NCI-H1048 (cell line): ENCODE measurements at places on chromosomes 5 and 9.

- no peak for DNase-seq
These were observed 27.7 kb upstream of the NSMF start for GRCh38 chr9:137486545-137487453.

DNA sequence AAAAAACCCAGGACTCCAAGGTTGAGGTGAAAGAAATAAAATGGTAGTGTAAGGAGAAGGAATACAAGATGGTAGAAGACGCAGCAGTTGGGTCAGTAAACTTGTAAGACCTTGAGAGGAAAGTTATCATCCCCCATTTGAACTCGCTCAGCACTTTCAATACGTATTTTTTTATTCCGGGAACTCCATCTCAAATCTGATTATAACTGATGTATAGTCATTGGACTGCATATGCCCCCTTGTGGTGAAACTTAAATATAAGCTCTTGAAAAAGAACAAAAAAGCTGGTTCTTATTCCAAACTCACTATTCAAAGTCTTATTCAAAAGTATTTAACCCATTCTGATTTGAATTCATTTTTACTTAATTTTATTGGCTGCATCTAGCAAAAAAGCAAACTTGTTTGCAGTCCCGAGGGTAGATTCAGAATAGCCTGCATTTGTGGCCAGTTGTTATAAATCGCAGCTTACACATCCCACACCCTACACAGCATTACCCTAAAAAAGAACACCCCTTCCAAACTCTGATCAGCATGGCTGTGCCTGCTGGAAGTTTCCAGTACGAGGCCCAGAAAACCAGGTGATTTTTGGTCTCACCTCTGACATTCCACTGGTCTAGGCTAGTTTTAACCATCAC is 118.0 kb downstream of the ESM1 start:
- no peak for DNase-seq

DNA sequence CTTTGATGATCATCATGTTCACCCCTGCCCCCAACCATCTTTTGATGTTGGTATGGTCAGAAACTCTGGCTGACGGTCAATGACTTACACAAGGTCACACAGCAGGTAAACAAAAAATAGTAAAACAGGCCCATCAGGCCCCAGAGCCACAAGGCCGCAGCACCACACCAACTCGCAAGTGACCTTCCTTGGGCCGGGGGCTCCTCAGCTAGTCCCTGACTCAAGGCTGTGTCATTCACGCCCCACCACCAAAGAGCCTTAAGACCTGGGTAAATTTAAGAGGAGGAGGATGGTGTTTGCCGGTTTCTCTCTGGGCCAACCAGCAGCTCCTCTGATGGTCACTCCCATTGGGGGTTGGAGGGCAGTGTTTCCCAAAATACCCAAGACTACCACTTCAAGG is 55.8 kb downstream of the PSMB7 start:
- no peak for DNase-seq

DNA sequence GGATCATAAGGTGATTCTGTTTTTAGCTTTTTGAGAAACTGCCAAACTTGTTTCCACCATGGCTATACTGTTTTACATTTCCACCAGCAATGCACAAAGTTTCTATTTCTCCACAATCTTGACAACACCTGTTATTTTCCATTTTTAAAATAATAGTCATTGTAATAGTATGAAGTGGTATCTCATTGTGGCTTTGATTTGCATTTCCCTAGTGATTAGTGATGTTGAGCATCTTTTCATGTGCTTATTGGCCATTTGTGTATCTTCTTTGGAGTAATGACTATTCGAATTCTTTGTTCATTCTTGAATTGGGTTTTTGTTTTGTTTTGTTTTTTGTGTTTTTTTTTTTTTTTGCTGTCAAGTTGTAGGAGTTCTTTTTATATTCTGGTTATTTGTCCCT is 4.9 kb downstream of the GARNL3 start:
- no peak for DNase-seq

DNA sequence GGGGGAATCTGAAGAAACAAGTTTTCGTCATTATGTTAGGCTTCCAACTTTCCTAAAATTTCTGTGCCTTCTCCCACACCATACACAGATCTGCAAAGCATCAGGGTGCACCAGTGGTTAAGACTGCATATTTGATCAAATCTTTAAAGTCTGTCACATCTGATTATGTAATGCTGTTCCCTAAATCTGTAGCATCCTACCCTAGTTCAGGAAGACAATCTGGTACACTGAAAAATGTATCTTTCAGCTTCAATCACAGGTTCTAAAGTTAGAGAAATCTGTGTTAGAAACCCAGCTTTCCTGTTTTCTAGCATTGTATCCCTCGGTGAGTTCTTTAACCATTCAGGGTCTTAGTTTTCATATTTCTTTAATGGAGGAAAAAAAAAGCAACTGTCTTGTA is 3.9 kb downstream of the SSBP2 start:
- DNase-seq, result no peak

- DNase-seq, result no peak
These were observed 201.0 kb downstream of the EFNA5 start for GRCh38 chr5:107469485-107470294.

DNA sequence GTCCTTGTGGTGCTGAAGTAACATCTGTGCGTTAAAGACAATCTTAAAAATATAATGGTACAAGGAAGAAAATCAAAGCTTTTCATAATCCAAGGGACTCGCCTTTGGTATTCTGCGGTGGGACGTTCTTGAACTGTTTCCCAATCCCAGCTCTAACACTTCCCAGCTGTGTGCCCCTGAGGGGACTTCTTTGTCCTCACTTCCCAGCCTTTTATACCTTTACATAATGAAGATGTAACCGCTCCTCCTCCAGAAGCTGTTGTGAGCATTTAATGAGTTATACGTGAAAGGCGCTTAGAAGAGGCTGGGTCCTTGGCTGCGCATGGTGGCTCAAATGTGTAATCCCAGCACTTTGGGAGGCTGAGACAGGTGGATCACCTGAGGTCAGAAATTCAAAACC is 16.9 kb downstream of the STK10 start:
- no peak for DNase-seq

GRCh38 chr9:95620314-95620713 is 103.5 kb upstream of the PTCH1 start:
- DNase-seq, result no peak

GRCh38 chr9:92962846-92963245 is 15.5 kb downstream of the FGD3 start:
- DNase-seq, result no peak

GRCh38 chr5:18074961-18075360 is 440.7 kb downstream of the TAF11L14 start:
- DNase-seq, result no peak

DNA sequence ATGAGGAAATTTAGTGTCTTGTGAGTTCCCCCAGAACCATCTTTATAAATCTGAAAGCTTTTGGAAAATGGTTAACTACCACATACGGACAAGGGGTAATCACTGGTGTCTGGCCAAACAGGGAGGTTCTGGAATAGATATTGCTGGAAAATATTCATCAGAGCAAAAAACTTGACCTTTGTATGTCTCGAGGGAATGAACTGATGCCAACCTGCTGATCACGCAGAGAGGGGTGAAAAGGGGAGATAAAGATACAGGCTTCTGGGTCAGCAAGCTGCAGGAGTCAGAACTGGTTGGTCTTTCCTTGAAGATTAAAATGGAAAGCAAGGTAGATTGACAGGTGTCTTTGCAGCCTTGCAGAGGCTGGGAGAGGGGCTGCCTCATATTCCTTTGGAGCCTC is 35.5 kb downstream of the PSAT1 start:
- DNase-seq, result no peak

DNA sequence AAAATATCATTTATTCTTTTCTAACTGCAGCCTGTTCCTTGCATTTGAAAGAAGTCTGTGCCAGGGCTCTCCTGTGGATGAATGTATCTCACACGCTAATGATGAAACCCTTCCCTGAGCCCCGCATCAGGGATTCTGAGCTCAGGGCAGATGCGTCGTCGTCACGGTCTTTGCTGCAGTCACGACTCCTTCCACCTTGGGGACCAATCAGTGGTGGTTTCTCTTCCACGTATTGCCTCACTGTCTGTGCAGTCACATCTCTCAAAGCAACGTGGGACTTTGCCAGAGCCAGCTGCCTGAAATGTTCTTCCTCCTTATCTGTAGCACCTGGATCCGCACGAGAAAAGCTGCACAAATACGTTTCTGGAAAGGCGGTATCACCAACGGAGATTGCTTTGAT is 13.9 kb upstream of the UBE2QL1 start:
- DNase-seq, result no peak

GRCh38 chr5:151184316-151185042 is 26.9 kb upstream of the ANXA6 start:
- DNase-seq, result no peak

DNA sequence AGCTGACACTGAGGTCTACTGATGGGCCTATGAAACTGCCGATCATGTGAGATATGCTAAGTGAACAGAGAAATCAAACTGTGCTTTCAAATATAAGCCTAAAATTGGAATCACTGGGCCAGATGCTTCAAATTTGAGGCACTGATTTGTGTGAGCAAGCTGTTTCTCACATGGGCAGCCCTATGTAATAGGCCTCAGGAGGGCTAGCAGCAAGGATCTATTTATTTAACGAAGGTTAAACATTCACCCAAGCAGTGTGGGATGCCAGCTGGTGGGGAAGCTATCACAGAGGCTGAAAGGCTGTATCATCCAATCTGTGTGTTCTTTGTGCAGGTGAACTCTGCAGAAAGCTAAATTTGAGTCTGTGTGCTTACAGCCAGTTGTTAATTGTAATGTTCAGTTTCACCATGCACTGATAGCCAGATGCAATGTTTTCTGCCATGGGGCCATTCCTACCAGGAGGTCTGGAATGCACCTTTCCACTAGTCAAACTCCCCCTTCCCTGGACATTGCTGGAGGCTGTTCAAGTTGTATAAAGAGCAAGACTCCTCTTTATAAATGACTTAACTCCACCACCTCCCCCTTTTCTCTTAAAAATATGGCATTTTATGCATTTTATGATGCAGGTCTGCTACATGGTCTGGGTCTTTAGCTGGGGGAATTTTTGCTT is 228.9 kb downstream of the SH3GL2 start:
- no peak for DNase-seq

GRCh38 chr9:89815903-89816573 is 211.2 kb downstream of the GADD45G start:
- DNase-seq, result no peak

- no peak for DNase-seq
These were observed 59.7 kb upstream of the ANKRD33B start for GRCh38 chr5:10503997-10504793.

DNA sequence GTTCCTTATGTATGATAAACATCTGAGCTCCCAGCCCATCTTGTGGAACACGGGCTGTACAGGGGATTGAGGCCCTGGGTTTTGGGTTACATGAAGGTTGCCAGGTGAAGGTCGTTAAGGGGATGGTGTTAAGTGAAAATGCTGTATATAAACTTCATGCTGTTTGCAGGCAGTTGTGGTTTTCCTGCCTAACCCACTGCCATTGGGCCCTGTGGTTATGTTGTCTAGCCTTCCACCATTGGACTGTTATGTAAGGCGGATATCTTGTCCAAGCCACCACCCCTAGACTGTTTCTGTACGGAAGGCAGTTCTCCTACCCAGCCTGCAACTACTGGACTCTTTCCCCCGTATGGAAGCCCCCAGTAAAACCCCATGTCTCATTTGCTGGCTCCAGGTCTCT is 246.1 kb downstream of the KIF4B start:
- no peak for DNase-seq

- DNase-seq, result no peak
These were observed 76.8 kb upstream of the TXNDC8 start for GRCh38 chr9:110414471-110414870.

DNA sequence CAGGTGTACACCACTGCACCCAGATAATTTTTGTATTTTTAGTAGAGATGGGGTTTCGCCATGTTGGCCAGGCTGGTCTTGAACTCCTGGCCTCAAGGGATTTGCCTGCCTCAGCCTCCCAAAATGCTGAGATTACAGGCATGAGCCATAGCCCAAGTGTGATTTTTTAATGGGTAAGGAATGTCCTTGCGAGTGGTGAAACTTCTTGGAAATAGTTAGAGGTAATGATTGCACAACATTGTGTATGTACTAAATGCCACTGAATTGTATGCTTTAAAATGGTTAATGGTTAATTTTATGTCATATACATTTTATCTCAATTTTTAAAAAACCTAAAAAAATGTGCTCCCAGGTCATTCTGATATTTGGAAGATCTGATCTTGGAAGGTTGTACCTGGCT is 59.9 kb upstream of the IL6ST start:
- DNase-seq, result no peak

GRCh38 chr5:58201922-58202648 is 257.8 kb downstream of the PLK2 start:
- DNase-seq, result no peak

DNA sequence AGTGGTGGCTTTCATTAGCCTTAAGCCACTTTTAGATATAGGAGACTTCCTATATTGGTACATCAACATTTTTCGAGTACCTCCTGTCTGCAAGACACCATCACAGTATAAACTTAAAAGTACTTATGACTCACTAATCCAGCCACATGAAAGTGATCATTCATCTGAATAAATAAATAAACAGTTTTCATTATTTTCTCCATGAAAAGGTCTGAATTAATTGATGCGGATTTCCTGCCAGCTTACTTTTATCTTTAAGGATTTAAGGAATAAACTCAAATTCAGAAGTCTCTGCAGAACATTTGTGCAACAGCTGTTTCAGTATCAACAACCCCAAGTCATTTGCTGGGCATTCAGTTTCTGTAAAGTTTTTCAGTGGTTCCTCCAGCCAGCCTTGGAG is 4.0 kb downstream of the SAP30L start:
- DNase-seq, result no peak

- DNase-seq, result no peak
These were observed 315.2 kb upstream of the PDE4D start for GRCh38 chr5:60208716-60209115.

- DNase-seq, result no peak
These were observed 79.4 kb upstream of the ADRB2 start for GRCh38 chr5:148746826-148747535.

DNA sequence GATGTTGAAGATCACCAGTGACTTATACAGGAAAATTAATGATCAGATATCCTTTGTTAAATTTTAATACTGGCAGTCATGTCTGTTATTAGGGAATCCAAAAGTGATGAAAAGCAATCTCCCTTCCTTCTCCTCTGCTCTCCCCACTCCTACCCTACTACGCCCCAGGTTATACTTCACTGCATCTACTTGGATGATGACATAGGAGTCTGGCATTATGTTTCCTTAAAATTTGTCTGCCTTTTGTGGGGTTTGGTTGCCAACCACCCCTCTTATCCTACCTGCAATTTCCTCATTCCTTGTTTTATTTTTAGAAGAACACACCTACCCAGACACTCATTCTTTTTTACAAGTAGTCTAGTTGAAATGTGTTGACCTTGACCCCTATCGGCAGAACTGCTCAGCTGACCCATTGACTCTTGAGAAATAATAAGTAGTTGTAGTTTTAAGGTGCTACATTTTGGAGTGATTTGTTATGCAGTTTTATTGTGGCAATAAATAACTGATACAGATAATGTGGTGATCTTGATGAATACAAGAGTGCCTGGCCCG is 5.1 kb upstream of the MOB3B start:
- DNase-seq, result no peak
